Stimulated activated CD4-positive, alpha-beta T cell treated with anti-CD3 and anti-CD28 coated beads, Interleukin-12 subunit alpha, Interleukin-12 subunit beta, amount 100 ng/mL, for 4 hours (primary cell): ENCODE measurements at places on chromosomes 13 and 19.

- peak; percentile 25 for DNase-seq
Observed at GRCh38 chr19:47158879-47159503, 28.4 kb downstream of the SAE1 start.

DNA sequence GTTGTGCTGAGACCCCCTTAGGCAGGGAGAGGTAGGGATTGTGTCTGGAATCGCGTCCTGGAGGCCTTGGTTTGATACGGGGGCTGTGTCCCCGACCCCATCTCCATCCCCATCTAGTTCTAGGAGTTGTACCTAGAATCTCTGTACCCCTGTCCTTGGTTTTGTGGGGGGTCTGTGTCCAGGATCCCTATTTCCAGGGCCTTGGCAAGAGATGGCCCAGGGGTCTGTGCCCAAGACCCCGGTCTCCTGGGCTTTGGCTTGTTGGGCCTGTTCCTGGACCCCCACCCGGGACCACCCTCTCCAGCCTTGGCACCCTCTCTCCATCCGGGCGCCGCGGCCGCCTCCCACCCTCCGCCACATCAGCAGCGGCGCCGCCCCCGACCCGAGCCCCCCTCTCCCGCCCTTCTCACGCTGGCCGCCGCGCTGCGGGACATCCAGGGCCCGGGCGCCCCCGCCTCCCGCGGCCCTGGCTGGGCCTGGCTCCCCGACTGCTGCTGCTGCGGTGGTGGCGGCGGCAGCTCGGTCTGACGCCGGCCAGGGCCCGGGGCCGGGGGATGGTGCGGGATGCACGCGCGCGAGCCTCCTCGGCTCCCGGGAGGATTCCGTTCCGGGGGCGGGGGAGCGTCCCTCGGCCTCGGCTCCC, at the start of gene NUMBL:
TSS of gene NUMBL (minus strand) at position 602 of the 643 bp plus-strand sequence. CDS start at position 434, 168 bp downstream.
- no peak for DNase-seq

DNA sequence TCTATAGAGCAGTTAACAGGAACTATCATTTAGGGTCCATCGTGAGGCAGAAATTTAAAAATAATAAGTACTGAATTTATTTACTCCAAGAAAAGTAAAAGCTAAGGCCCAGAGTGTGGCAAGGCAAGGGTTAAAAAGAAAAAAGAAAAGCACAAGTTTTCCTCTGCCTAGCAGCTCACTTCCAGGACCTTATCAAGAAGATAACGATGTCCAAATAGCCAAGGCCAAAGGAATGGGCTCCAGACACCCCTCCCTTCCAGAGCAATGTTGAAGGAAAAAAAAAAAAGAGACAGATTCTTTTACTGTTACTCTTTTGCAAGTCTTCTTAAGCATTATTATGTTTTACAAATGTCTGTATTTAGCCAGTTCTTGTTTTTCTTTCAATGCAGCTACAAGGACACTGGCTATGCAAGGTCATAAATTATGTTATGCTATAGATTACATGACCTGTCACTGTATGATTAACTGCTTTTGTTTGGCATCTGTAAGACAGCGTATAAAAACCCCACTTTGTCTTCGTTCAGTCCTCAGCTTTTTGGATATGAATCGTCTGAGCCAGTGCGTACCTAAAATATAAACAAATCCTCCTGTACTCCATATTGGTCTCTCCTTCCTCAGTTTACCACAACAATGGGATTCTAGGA, 2.9 kb upstream of the ZNF700 start:
- no peak for DNase-seq

GRCh38 chr13:41117869-41118268, 14.7 kb downstream of the KBTBD6 start:
- no peak for DNase-seq

GRCh38 chr13:62706048-62706447, 1290.4 kb upstream of the PCDH20 start:
- DNase-seq, result no peak

- no peak for DNase-seq
Observed at GRCh38 chr19:46944123-46944748, 75.4 kb upstream of the NPAS1 start.

DNA sequence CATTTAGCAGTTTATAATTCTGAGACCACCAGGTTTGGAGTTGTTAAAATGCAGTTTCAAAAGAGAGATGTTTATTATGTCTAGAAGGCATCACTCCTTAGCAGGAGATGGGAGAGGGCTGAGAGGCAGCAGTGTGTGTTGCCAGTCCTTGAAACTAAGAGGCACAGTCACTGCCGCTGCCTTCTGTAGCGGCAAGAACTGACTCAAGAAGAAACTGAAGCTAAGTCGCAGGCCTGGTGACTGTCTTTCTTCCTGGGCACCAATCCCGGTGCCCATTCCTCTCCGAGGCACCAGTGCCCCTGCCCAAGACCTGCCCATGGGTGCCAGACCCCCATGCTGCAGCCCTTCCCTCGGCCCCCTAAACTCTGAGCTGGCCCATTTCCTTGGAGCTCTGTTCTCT, 20.1 kb downstream of the N4BP2L1 start:
- DNase-seq, result no peak

GRCh38 chr13:91097269-91097668, 250.2 kb upstream of the MIR17HG start:
- no peak for DNase-seq

- DNase-seq, result no peak
Observed at GRCh38 chr13:108033800-108034707, 181.3 kb downstream of the LIG4 start.

- no peak for DNase-seq
Observed at GRCh38 chr19:29904017-29904416, 38.0 kb upstream of the URI1 start.

GRCh38 chr13:26051231-26051656, 572 bp downstream of the SHISA2 start:
- no peak for DNase-seq

DNA sequence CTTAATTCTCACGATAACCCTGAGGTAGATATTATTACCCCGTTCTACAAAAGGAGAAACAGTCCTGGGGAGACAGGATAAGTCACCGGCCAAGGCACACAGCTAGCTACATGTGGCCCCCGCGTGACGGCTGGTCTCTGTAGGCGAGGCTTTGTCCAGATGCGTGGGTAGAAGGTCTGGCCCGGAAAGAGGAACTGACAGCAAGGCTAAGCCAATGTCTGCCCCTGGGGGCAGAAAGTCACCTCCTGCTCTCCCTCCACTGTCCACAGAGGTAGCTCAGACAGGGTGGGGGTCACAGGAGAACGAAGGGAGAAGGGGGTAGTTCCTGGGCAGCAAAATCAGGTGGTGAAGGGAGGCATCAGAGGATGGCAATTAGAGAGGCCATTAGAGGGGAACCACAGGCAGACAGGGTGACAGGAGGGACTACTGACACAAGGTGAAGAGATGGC, 1.8 kb downstream of the APOC4 start:
- no peak for DNase-seq

- no peak for DNase-seq
Observed at GRCh38 chr13:73861136-73861535, 273.1 kb downstream of the KLF12 start.

GRCh38 chr19:50534478-50534877, 20.8 kb upstream of the ASPDH start:
- no peak for DNase-seq

GRCh38 chr19:3105641-3106508, 11.7 kb downstream of the GNA11 start:
- no peak for DNase-seq

DNA sequence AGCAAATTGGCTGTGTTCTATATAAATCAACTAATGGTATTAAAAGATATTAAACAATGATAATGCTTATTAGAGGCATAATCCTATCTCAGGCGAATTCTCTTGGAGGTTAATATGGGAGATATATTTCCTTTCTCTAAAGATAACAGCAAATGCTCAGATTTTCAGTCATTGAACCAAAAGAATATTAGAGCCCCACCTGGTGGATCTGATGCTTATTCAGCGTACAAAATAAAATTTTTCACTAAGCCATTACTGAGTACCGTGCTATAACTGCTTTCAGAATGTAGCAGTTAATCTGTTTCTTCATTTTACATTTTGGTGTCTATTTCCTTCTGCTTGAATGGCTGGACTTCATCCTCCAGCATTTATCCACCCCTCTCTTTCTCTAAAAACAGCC, 143.3 kb upstream of the IPO5 start:
- no peak for DNase-seq

DNA sequence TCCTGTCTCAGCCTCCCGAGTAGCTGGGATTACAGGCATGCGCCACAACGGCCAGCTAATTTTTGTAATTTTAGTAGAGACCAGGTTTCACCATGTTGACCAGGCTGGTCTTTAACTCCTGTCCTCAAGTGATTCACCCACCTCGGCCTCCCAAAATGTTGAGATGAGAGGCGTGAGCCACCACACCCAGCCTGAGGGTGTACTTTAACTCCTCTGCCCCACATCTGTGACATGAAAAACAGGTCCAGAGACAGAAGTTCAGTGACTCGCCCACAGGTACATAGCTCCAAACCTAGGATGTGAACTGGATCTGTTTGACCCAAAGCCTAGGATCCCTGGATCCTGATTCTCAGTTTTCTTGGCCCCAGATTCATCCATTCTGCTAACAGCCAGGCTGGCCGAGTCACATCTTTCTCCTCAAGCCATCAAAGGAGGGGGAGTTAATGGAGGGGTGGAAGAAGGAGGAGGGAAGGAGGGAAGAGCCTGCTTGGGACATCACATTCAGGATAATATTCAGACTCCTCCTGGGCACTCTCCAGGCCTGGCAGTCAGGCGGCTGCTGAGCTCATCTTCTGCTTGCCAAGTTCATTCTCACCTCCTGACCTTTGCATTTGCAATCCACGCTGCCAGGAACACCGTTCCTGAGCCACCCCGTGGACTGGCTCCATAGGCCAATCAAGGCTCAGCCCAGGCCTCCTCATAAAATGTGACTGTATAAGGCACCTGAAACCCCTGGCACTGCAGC, 3.1 kb downstream of the SPC24 start:
- DNase-seq, result no peak

DNA sequence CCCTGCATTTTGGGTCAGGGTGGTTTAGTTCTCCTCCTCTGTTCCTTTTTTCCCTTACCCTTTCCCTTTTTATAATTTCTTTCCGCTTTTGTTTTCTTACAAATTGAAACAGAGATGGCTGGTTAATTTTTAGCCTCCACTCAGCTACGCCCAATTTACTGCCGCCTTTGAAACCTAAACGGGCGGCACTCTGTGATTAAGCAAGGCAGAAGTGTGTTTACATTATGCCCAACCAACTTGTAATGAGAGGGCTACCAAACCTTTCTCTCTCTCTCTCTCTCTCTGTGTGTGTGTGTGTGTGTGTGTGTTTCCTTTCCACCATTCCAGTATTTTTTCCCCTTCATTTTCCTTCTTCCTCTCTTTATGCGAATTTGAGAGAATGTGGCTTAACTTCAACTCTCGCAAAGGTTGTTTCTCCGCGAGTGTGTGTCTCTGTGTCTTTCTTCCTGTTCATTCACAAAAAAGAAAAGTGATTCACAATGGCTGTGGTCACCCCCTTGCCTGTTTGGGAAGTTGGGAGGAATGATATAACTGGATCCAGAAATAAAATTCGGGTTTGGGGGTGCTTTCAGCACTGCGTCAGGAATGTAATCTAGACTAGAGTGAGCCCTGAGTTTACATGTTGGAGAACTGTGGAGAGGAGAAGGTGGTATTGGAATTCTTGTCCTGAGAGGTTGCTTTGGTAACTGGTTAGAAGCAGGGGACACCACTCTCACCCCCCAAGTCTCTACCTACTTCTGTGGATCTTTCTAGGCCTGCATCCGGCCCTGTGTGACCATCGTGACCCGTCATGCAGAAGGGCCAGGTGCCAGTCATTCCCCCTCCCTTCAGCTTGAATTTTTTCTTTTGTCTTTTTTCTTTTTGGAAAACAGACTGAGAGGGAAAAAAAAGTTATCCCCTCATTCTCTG, 31.4 kb downstream of the NFIX start:
- DNase-seq, result no peak

GRCh38 chr13:80962855-80963254, 621.9 kb upstream of the SPRY2 start:
- DNase-seq, result no peak

DNA sequence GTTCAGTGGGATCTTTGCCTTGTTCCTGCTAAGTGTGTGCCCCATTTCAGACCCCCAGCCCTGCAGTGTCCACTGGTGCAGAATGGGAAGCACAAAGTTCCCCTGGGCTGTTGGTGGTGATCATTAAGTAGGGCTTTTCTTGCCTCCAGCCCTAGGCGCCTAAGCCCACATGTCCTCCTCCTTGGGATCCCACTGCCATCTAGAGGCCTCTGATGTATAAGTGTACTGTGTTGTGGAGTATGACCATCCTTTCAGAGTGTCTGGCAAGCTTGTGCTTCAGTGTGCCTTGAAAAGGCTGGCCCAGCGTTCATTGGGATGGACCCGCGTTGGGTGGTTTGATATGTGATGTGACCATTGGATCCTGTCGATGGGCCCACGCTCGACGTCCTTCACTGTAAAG, 71.2 kb downstream of the WASF3 start:
- DNase-seq, result no peak

DNA sequence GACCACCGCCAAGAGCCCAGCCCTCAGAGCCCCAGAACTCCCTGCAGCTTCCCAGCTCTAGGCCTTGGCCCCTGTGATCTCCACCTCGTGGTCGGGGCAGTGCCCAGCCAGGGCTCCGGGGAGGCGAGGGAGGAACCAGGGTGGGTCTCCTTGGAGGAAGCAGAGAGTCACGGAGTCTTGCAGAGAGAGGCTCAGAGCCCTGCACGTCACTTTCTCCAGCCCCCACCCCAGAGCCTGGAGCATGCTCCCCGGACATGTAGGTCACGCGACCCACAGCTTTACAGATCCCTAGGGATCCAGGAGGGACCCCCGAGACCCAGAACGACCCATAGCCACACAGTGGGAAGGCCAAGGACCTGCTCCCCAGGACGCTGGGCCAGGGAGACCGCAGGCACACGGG, 11.9 kb downstream of the GADD45B start:
- no peak for DNase-seq

DNA sequence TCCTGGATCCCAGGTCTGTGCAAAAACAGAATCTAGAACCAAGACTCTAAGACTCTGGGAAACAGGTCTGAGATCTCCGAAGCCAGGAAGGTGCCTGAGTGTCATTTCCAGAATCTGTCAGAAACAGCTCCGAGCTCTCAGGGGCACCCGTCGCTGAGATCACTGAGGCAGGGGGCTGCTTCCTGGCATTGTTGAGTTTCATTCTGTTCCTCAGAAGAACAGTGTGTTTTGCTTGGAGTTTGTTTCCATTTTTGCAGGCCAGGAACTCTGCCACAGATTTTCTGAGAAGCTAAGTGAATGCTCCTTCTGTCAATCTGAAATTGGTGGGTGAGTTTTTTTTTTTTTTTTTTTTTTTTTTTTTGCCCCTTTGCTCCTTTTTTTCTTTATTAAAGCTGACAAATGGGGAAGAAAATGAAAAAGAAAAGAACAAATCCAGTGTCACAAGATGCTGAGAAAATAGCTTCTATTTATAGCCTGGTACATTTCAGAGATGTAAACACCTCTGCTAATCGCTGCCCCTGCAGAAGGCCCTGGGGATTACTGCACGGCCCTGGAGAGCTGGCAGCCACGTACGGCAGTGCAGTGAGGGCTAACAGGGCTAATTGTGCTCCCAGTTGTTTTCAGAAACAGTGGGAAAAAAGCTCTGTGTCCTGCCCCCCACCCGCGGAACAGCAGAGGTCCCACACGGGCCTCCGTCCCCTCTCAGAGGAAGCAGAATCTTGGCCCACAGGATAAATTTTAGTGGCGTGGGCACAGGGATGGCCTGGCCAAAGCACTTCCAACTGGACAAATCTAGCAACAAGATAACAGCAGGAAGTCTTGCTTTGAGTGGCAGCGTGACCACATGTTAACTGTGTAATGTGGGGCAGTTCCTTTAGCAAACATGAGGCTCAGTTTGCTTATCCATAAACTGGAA, 237.6 kb upstream of the IRS2 start:
- DNase-seq, result no peak

- no peak for DNase-seq
Observed at GRCh38 chr19:47714339-47714738, 1.1 kb downstream of the EHD2 start.
